ENCODE measurements at places on chromosomes 4 and X. TPM values are rescaled to one million over a fixed set of nuclear protein-coding genes. Genes with fewer than 3 reads are reported as not detected.

The OPN1MW3 gene
- not detected for total RNA-seq

The HTN1 gene
- not detected for total RNA-seq

The MAGEC3 gene
- not detected for total RNA-seq

The UGT2B15 gene
- not detected for total RNA-seq

The CXCL3 gene
- 1.5 TPM for total RNA-seq

The RAI2 gene
- 2.0 TPM for total RNA-seq

The CORIN gene
- 2.4 TPM for total RNA-seq

The USP26 gene
- total RNA-seq = not detected

The IQCM gene
- total RNA-seq = not detected

The EREG gene
- total RNA-seq = 7.9 TPM

The PHKA1 gene
- total RNA-seq = 9.3 TPM

The SPIN2A gene
- total RNA-seq = 0.53 TPM

The COX7B gene
- 142 TPM for total RNA-seq

The XAGE1A gene
- not detected for total RNA-seq

The HMX1 gene
- total RNA-seq = not detected

The GUCY1A1 gene
- 0.69 TPM for total RNA-seq

The SRPK3 gene
- total RNA-seq = 3.6 TPM

The SUPT20HL2 gene
- total RNA-seq = not detected

The GATA1 gene
- total RNA-seq = not detected

The ALB gene
- total RNA-seq = not detected

The AFM gene
- total RNA-seq = not detected

The BEX4 gene
- 16.8 TPM for total RNA-seq

The GLRA2 gene
- not detected for total RNA-seq

Data from smooth muscle cell of the pulmonary artery (primary cell).